ENCODE measurements at places on chromosomes 11 and 22. TPM values are rescaled to one million over a fixed set of nuclear protein-coding genes. Genes with fewer than 3 reads are reported as not detected.

- DNase-seq, result no peak
These were observed 20.8 kb downstream of the TAF1D start for GRCh38 chr11:93720522-93720921.

DNA sequence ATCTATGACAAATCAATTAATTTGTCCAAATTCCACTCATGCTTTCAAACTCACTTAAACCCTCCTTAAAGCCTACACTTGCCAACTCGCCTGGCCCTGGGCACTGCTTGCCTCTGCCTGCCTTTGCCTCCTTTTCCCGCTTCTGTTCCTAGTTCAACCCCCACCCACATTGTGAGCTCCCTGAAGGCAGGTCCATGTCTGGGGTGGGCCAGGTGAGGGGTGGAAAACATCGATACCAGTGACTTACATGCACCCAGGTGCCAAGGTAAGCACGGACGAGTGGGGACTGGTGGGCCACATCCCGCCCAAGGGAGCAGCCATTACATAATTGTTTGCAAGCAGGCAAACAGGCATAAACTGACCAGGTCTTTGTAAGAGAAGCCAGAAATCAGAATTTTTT lies 146.2 kb downstream of the ST3GAL4 start:
- no peak for DNase-seq

- no peak for DNase-seq
These were observed 4.3 kb upstream of the THY1 start for GRCh38 chr11:119427279-119427678.

DNA sequence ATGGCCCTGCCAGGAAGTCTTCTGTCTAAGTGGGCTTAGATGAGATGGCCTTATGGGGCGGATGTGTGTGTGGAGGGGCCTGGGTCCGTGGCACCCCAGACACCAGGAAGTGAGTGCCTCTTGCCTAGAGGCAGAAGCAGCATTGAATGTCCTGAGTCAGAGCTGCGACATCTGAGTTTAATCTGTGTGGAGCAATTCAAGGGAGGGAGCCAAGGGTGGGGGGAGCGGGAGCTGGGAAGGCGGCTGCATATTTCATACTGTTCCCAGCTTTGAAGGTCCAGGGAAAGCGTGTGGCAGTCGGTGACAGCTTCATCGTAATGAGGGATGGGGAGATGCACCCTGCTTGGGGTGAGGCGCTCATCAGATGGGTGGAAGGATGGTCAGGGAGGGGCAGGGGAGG lies 73.5 kb upstream of the THY1 start:
- DNase-seq, result no peak

- DNase-seq, result no peak
These were observed 53.8 kb upstream of the AMPD3 start for GRCh38 chr11:10401256-10401655.

SNX32 gene
- not detected for total RNA-seq

C11orf87 gene
- total RNA-seq, result 0.05 TPM

SCO2 gene
- 7.0 TPM for total RNA-seq

KIAA0930 gene
- total RNA-seq, result 60.9 TPM

SCUBE1 gene
- total RNA-seq, result 3.9 TPM
